ENCODE measurements at places on chromosomes 4 and X. TPM values are rescaled to one million over a fixed set of nuclear protein-coding genes. Genes with fewer than 3 reads are reported as not detected.

DNA sequence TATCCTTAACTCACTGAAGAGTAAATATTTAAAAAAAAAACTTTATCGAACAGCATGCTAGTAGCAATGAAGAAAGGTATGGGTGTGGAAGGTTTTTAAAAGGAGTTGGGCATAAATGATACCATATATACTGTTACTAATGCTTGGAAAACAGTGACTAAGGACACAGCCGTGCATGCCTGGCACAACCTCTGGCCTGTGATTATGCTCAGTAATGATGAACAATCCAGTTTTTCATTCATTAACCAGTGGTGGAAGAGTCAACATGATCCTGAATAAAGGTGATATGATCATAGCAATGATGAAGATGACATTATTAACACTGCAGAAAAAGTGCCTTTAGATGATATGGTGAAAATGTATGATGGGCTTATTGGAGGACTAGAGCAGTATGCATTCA, 43.9 kb upstream of the GPR50 start:
- DNase-seq, result no peak

- no peak for DNase-seq
These were observed 24.9 kb upstream of the RNF150 start for GRCh38 chr4:141158219-141158618.

DNA sequence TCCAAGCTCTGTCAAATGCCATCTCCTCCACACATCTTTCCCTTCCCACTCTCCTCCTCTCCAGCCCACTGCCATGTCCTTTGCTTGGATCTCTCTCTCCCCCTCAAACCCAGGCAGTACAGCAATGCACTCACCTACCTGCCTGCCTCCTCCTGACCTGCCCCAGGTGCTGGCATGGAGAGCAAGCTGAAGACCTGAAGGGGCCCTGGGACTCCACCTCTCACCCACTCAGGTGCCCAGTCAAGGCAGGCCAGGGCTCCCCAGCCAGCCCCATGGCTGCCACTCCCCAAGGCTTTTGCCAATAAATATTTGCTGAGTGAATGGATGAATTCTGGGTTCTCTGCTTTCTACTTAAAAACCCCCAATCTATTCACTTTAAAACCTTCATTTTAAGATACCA, 12.6 kb upstream of the PHKA2 start:
- no peak for DNase-seq

GRCh38 chr4:168907119-168907698, 102.8 kb downstream of the CBR4 start:
- DNase-seq, result no peak

MRPL1 gene
- total RNA-seq, result 38.4 TPM

DNA sequence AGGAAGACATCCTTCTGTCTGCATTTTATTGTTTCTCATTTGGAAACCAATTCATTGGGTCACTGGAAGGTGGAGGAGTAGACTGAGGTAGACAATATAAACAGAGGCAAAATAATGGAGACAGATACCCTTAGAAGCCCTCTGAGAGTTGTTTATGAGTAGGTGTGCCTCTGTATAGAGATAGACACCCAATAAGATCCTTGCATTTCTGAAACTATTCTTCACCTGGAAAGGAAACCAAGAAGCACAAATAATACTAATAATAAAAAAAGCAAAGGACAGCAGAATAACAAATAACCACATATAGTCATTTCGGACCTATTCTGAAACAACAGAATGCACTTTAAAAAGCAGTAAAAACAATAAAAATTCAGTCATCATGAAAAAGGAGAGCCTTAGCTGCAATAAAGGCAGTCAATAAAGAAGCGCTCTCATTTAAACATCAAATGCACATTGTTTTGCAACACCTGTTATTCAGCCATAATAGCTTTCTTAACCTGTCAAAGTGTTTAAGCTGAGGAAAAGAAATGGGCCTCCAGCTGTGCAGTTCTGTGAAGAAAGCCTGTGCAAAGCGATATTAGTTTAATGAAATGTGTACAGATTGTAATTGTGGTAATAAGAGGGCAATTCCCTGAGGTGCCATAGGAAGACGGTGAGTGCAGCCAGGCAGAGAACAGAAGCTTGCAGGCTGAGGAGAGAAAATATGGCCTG, 904.2 kb downstream of the STPG2 start:
- no peak for DNase-seq

- DNase-seq, result peak; percentile 93
These were observed 192.5 kb upstream of the STK26 start for GRCh38 chrX:131830400-131831184.

- DNase-seq, result no peak
These were observed 353.0 kb downstream of the IDS start for GRCh38 chrX:149151805-149152757.

DRD5 gene
- total RNA-seq, result not detected

GRCh38 chrX:20240201-20240600, 26.5 kb downstream of the RPS6KA3 start:
- DNase-seq, result no peak

DNA sequence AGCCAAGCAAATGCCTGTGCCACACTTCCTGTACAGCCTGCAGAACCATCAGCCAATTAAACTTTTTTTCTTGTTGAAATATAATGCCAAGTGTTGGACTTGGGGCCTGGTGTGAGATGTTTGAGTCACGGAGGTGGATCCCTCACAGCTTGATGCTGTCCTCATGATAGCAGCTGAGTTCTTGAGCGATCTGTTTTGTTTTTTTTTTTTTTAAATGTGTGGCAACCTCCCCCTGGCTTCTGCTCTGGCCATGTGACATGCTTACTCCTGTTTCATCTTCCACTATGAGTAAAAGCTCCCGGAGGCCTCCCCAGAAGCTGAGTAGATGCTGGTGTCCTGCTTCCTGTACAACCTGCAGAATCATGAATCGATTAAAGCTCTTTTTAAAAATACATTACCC, 973.3 kb upstream of the FTHL17 start:
- no peak for DNase-seq

OPRPN gene
- not detected for total RNA-seq

NKX3-2 gene
- 2.4 TPM for total RNA-seq

MPP1 gene
- 27.0 TPM for total RNA-seq

DNA sequence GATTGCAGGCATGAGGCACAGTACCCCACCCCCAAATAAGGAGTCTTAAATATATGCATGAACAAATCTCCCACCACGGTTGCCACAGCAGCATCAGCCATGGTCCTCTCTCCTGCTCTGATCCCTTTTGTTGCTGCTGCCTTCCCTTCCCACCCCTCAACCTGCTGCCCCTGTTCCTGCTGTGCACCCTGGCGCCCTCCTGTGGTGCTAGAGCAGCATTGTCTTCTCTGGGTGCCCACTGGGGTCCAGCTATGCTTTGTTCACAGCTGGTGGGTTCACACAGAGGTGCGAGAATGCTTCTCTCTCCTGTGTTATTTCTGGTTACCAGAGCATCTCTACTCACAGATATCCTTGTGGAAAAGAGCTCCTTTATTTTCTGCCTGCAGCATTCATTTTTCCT, 116.2 kb downstream of the GATB start:
- DNase-seq, result peak; percentile 49

GRCh38 chr4:163196926-163197480, 30.3 kb upstream of the NAF1 start:
- DNase-seq, result no peak

BMX gene
- total RNA-seq, result not detected

DNA sequence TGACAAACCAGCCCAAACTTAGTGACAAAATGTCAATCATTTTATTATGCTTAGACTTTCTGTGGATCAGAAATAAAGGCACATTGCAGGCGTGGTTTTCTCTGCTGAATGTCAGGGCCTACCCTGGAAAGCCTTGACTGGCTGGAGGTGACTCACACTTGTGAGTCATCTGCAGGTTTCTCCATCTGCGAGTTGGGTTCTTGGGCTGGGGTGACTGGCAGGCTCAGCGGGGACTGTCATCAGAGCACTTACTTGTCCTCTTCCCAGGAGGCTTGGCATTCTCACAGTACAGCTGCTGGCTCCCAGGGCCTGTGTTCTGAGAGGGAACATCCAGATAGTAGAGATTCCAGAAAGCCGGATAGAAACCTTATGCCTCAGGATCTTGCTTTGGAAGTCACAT, 153.8 kb upstream of the AGA start:
- DNase-seq, result no peak

MCF2 gene
- total RNA-seq, result not detected

RNF113A gene
- total RNA-seq, result 13.3 TPM

DNA sequence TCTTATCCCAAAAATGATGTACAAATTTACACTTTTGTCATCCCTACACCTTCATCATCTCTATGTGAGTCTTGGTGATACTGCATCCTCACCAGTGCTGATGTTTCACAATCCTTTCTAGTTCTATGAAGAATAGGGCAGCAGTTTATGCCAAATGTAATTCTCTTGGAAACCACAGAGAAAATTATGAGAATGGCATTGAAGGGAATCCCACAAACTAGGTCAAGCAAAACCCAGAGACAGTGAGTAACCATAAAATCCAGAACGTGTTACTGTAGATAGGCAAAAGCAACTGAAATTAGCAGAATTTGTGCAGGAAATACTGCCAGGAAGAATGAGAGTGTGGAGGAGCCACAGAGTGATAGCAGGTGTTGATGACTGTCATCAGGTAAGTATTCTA, 24.5 kb downstream of the IL15 start:
- no peak for DNase-seq

PGAM4 gene
- total RNA-seq, result not detected

DNA sequence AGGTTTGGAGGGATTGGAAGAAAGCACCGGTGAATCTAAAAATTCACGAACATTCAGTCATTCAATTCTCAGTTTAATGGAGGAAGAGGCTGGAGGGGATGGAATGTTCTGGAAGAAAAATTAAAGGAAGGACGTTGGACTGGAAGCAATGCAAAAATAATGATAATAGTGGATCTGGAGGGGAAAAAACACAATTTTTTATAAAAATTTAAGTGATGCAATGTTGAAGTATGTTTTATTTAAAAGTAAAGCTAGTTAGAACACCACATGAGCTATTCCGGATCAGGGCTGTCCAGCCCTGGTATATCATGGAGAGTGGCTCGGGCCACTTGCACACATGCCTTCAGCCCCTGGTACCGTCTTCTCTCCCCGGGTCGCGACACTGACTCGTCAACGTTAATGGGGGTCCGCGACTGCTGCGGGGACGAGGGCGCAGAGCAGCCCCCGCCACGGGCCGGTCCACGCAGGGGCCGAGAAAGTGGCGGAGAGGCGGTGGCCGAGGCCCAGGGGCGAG, 204.6 kb downstream of the TENM3 start:
- DNase-seq, result no peak

GRCh38 chr4:175309041-175309440, 390.9 kb downstream of the ADAM29 start:
- DNase-seq, result no peak

GRCh38 chr4:66197451-66197850, 527.2 kb upstream of the EPHA5 start:
- DNase-seq, result no peak

PROM1 gene
- 196 TPM for total RNA-seq

NAP1L2 gene
- 0.16 TPM for total RNA-seq

PRSS48 gene
- total RNA-seq, result not detected

GRCh38 chr4:134627366-134627765, 425.8 kb upstream of the PABPC4L start:
- peak; percentile 51 for DNase-seq

DNA sequence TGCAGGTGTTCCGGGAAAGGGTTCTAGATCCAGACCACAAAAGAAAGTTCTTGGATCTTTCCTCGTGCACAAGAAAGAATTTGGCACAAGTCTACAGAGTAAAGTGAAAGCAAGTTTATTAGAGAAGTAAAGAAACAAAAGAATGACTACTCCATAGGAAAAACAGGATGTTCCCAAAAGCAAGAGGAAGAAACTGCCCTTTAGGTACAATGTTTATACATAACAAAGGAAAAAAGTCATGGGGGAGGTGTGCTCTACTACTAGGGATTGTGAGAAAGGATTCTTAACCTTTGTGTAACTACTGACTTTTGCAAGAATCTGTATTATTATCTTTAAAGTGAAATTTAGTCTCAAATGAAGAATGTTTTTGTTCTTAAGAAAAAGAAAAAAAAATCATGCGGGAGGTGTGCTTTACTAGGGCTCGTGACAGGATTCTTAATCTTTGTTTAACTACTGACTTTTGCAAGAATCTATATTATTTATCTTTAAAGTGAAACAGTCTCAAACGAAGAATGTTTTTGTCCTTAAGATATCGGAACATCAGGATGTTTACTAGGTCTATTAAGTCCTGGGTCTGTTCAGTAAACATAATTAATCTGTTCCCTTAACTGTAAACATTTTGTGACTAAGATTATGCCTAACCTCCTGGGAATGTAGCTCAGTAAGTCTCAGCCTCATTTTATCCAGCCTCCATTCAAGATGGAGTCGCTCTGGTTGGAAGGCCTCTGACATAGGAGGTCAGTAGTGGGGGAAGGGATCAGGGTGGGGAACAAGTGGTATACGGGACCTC, 110.4 kb upstream of the BEND4 start:
- no peak for DNase-seq

- no peak for DNase-seq
These were observed 47.3 kb downstream of the SLAIN2 start for GRCh38 chr4:48388525-48389154.

- no peak for DNase-seq
These were observed 279.2 kb downstream of the STK32B start for GRCh38 chr4:5330339-5330989.

GRCh38 chrX:121336831-121337421, 289.5 kb downstream of the GLUD2 start:
- DNase-seq, result no peak

DNA sequence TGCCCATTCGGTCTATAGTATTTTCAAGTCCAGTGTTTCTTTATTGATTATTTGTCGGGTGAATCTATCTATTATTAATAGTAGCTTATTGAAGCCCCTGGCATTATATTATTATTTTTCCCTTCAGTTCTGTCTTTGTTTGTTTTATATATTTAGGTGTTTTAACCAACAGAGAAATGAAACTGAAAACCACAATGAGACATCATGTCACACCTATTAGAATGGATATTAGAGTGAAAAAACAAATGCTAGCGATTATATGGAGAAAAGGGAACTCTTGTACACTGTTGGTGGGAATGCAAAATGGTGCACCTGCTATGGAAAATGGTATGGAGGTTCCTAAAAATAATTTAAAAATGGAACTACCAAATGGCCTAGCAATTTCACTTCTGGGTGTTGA, 272.5 kb downstream of the ADAM29 start:
- no peak for DNase-seq

COX7B2 gene
- not detected for total RNA-seq

SSX3 gene
- total RNA-seq, result not detected

DNA sequence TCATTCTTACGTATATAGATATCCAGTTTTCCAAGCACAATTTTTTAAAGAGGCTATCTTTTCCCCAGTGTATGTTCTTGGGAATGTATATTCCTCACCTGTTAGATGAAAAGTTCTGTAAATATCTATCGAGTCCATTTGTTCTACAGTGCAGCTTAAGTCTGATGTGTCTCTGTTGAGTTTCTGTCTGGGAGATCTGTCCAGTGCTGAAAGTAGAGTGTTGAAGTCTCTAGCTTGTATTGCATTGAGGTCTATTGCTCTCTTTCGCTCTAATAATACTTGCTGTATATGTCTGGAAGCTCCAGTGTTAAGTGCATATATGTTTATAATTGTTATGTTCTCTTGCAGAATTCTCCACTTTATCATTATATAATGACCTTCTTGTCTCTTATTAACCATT, 373.1 kb downstream of the PPARGC1A start:
- no peak for DNase-seq

GRCh38 chr4:188822698-188823097, 683.5 kb downstream of the TRIML1 start:
- DNase-seq, result peak; percentile 67

IBSP gene
- not detected for total RNA-seq
